ENCODE measurements at places on chromosomes 13 and 19.

DNA sequence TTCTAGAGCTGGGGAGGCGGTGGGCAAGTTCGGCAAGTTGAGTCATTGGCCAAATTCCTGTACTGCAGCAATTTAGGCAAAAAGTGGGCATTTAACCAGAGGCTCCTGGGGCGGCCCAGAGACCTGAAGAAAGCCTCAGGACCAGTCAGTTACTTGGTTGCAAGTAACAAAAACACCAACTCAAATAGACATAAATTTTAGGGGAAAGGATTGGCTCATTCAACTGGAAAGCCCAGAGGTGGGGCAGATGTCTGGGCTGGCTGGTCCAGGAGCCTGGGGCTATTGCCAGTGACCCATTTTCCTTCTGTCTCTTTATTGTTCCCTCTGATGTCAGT, 97.1 kb downstream of the SIPA1L3 start:
- no peak for DNase-seq

DNA sequence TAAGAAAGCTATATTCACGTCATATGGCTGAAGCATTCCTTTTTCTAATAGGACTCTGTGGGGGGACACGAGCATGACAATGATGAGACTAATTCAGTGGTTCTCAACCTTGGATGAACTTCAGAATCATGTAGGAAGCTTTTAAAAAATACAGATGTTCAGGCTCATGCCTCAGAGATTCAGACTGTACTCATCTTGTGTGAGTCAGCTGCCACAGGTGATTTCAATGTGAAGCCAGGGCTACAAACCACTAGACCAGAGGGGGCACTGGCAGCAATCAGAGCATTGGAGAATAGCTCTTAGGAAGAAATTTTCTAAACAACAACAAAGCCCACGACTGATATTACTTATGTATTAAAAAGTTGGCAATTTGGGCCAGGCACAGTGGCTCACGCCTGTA, 91.7 kb downstream of the SERP2 start:
- no peak for DNase-seq

- DNase-seq = no peak
These were observed 16.4 kb downstream of the F10 start for GRCh38 chr13:113138792-113139551.

GRCh38 chr19:12126707-12127106, 13.4 kb downstream of the ZNF20 start:
- no peak for DNase-seq

GRCh38 chr13:98274921-98275487, 97.9 kb upstream of the RNF113B start:
- DNase-seq = no peak

DNA sequence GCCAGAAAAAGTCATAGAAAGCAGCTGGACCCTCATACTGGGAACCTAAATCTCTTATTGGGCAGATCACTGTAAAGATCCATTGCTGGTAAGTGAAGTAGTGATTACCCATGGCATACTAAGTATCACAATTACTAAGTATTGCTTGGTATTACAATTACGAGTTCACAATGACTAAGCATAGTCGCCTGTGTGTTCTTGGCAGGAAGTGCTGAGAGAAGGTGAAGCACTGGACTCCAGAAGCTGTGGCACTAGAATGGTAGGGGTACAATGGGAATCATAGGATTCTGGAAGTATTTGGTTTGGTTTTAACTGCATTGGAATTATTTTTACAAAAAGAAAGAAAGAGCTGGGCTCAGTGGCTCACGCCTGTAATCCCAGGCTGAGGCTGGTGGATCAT, 20.3 kb downstream of the LGALS16 start:
- no peak for DNase-seq

- DNase-seq = no peak
These were observed 539.6 kb upstream of the SLITRK5 start for GRCh38 chr13:87131611-87132010.

- DNase-seq = no peak
These were observed 127.1 kb downstream of the VWA8 start for GRCh38 chr13:41833831-41834230.
